ENCODE measurements at places on chromosomes 7 and 10.
A peak's percentile ranks its signal among the peaks of the same experiment; 100 is the strongest.

DNA sequence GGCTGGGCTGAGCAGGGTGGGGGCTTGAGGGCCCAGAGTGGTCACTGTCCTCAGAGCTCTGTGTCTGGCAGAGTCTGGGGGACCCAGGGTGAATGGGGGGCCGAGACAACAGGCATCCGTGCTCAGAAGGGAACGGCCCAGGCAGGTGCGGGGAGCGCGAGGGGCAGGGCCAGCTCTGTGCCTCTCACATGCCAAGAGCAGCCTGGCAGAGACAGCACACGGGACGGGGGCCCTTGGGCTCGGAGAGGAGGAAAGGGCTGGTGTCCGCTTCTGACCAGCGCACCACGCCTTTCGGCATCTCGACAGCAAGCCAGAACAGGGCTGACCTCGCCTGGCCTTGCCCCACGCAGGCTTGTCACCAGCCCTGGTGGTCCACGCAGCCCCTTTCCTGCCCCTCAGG lies 13.4 kb downstream of the AMZ1 start:
- DNase-seq: no peak

GRCh38 chr7:134826105-134826504 lies 46.7 kb downstream of the CALD1 start:
- no peak for DNase-seq

- DNase-seq: no peak
These were observed 36.5 kb downstream of the COL1A2 start for GRCh38 chr7:94431176-94431575.

DNA sequence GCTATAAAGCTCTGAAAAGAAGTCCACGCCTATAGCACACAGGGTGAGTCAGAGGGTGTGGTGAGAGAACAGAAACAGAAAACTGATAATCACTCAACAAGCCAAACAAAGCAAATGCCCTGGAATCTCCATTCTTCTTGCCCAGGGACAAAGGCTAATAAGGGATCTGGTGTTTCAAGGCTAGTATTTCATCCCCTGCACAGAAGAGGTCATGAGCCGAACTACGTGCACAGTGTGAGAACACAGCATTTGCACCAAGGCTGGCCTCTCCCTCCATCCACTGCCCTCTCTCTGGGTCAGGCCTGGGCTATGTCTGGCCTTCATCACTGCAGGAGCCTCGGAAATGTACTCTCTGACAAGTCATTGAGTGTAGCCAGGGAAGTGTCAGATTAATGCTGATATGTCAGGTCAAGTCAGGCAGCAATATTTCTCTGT lies 42.7 kb downstream of the PRR15 start:
- no peak for DNase-seq

DNA sequence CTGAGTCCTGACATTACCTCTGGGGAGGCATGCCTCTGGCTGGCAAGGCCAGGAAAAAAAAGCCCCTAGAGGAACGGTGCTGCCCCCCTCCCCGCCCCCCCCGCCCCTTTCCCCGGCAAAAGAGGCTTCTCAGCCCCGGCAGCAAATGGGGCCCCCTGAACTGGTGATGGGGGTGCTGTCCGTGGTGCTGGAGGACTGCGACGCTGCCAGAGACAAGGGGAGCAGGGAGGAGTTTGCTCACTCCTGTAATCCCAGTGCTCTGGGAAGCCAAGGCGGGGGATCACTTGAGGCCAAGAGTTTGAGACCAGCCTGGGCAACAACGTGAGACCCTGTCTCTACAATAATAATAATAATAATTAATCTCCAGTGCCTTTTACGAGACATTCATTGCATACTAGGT lies 23.7 kb downstream of the SRRM3 start:
- DNase-seq: peak; percentile 74

DNA sequence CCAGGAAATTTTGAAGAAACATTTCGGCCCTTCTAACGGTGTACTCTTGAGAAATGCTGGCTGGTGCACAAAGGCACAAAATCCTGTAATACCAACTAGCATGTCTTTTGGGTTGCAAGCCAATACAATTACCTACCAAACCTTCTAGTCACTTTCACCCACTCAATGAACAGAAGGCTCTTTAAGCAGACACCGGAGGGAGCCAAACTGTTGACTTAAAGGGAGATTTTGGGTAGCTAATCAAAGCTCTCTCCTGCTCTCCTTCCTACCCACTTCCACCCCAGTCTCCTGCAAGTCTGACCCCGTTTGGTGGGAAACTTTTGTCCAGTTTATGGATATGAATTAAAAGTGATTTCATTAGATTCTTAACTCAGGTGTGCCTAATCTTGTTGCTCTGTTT lies 24.0 kb downstream of the GRM3 start:
- no peak for DNase-seq

GRCh38 chr7:158471716-158472115 lies 115.9 kb downstream of the PTPRN2 start:
- no peak for DNase-seq

- DNase-seq: no peak
These were observed 28.0 kb downstream of the NUDT1 start for GRCh38 chr7:2269991-2270460.

GRCh38 chr10:122373108-122373507 lies 1.4 kb upstream of the PLEKHA1 start:
- no peak for DNase-seq

DNA sequence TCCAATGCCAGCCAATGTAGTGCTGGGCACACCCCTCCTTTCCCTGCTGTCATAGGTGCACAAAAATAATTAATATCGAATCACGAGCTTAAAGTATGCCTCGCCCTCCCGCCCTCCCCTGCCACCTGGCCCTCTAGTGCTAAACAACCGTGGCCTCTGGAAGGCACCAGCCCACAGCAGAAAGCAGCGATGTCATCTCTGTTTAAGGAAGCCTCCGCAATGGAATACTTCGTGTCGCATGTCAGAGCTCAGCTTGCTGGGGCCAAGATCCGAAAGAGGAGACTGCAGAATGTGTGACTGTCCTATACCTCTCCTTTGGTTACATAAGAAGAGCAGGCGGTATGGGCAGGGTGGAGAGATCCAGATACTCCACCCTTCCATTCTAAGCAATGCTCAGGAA lies 71.5 kb downstream of the RHOBTB1 start:
- no peak for DNase-seq

GRCh38 chr10:96387601-96388000 lies 28.8 kb upstream of the OPALIN start:
- no peak for DNase-seq

DNA sequence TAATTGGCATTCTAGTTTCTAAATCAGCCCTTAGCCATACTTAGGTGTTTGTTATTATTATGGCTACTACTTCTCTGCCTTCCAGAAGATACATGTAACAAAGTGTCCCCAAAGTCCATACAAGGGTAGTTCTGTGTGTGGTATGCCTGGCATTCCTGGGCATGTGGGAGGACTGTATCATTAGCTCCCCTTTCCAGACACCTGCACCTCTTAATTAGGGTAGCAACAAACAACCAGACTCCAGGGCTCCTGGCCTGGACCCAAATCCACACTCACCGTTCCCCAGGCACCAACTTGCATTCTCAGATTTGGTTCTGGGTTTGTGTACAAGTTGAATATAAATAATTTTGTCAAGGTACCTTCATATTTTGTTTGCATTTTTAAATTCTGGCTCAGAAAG lies 15.5 kb upstream of the CALD1 start:
- DNase-seq: no peak

DNA sequence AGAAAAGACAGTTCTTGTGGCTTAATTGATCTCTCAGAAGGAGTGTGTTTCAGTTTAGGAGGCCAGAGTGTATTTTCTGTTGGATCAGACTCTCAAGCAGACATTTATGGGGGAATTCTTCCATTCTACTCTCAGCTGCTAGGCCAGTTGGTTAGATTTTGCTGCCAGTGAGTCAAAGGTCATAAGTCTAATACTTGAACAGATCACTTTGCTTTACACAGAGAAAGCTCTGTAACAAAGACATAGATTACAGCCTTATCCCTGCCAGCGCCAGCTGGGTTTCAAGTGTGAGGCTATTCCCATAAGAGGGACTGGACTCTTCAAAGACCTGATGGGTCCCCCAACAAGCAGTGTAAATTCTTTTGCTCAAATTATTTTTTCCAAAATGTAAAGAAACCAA lies 145.6 kb upstream of the SEMA3C start:
- DNase-seq: no peak

DNA sequence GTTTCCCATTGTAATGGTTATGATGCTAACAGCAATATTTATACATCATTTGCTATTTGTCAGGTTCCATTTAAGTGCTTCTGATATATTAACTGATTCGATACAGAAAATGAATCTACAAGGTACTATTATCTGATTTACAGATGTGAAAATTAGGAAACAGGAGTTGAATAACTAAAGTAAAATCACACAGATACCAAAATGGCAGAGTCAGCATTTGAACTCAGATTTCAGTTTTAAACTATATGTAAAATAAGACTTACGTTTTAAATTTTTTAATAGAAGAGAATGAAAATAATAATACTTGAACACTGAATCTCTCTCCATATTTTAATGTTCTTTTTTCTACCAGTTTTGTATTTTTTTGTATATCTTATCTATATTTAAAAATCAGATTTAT lies 313.2 kb downstream of the MDFIC start:
- DNase-seq: no peak

GRCh38 chr10:5873515-5873995 lies 16.1 kb downstream of the ANKRD16 start:
- peak; percentile 84 for DNase-seq

GRCh38 chr10:35913628-35914027 lies 271.5 kb upstream of the FZD8 start:
- no peak for DNase-seq

GRCh38 chr10:112565434-112566053 lies 118.5 kb downstream of the VTI1A start:
- peak; percentile 27 for DNase-seq

GRCh38 chr7:33053721-33054120 lies 8.9 kb downstream of the NT5C3A start:
- no peak for DNase-seq

DNA sequence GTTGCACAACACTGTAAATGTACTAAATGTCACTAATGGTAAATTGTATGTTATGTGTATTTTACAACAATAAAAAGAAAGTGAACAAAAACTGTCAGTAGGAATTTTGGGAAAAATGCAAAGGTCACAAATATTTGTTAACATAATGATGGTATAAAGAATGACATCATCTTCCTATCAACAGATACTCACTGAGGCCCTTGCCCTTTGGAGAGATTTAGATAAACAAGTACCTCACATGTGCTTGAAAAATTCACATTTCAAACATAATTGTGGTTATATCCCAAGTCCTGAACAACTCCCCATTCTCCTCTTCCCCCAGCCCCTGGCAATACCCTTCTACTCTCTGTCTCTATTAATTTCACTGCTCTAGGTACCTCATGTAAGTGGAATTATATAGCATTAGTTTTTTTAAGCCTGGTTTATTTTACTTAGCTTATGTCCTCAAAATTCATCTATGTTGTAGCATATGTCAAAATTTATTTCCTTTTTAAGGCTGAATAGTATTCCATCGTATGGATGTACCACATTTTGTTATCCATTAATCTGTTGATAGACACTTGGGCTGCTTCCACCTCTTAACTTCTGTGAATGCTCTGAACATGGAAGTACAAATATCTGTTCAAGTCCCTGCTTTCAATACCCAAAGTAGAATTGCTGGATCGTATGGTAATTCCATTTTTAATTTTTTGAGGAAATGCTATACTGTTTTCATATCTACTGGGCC lies 90.5 kb downstream of the WIPF3 start:
- DNase-seq: no peak

DNA sequence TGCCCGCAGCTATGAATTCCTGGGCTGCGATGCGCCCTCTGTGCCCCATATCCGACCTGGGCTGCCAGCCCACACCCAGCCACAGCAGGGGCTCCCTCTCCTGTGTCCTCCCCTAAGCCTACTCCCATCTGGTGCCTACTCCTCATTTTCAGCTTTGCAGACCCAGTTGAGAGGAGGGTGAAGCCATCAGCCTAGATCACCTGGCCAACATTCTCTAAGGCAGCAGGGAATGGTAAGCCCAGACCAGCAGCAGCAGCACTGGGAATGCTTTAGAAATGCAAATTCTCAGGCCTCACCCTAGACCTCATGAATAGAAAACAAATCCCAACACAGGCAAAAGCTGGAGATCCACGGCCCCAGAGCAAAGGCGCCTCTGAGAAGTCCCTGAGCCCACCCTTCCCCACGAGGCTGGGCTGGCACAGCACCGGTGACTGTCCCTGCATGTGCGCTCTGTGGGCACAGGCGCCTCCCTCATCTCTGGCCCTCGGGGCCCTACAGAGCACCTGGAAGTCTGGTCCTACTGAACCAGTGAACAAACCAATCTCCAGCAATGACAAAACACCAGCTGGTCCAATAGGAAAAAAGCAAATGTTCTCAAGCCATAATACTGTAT lies 161.4 kb downstream of the GFRA1 start:
- no peak for DNase-seq

- no peak for DNase-seq
These were observed 36.7 kb upstream of the INPP5A start for GRCh38 chr10:132500781-132501415.

GRCh38 chr10:28363376-28363775 lies 60.5 kb upstream of the MPP7 start:
- no peak for DNase-seq

Measured in GM13976 (cell line).